Central memory CD4-positive, alpha-beta T cell (primary cell): ENCODE measurements at places on chromosomes 5 and 9.

DNA sequence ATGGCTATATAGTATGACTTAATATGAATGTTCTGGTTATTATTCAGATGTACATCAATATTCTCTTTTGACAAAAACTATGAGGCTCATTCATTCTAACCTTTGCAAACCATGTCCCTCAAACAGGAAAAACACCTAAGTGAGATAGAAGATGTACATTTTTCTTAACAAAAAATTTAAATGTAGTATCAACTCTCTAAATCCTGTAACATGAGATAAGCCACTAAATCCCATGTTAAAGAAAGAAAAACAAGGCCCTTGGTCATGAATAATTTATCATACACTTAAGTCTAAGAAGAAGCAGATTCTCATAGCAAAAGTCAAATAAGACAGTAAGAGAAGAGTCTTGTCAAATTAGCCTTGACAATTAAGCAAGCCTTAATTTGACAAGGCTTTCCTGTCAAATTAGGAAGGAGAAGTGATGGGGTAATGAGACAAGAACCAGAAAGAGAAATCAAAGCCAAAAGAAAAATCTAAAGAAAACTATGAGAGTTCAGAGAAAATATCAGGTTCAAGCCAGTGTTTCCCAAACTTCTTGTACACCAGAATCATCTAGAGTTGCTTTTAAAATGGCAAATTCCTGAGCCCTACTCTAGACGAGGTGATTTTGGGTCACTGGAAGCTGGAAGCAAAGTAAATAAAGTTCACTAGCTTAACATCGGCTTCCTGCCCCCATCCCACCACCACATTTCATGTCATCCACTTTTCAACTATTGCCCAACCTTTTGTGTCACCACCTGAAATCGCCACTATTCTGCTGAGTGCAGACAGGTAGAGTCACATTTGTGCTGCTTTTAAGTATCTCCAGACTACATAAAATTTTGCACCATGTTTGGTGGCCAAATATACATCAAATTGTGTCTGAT, 76.5 kb downstream of the NR6A1 start:
- no peak for DNase-seq

- DNase-seq = no peak
Measured at GRCh38 chr5:138111937-138112336, 27.3 kb downstream of the NME5 start.

GRCh38 chr5:132363431-132364112, 5.9 kb upstream of the SLC22A5 start:
- no peak for DNase-seq

DNA sequence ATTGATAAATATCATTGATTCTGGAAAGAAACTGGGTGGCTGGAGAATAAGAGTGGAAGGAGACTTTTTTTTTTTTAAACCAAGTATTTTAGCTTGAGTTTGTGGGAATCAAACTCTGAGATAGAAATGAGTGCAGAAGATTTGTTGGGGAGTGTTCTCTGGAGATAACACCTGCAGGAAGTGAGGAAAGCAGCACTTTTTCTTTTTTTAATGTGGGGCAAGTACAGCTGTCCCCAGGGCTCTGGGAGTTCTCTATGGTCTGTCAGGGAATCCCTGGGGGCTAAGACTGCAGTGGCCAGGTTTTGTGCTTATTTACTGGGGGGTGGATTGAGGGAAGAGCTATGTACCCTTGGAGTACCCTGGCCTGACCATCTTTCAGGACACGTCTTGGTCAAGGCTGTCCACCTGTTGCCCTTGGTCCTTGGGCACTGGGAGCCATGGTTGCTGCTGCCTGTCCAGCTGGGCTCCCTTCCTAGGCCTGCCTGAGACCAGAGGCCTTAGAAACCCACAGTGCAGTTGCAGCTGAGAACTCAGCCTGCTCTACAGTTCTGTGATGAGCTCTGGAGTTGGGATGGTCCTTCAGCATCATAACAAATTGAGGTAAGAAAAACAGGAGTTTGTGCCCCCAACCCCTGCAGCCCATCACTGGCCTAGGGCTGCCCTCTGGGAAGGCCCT, 85.8 kb downstream of the PHAX start:
- DNase-seq = no peak

DNA sequence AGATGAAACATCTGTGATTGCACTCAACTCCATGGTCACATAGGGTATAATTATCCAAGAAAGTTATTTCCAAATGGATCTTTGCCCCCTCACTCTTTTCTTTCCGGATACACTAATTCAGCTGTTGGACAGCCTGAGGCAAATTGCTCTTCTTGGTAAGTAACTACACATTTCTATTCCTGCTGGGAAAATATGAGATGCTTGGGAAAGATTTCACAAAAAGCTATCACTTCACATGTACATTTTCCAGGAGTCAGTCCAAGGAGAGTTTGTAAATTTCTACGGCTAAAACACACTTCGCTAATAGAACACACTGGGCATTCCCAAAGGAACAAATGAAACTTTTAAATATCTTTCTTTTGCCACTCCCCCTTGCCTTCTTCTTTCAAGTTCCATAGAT, 123.0 kb upstream of the GRIA1 start:
- no peak for DNase-seq

- no peak for DNase-seq
Measured at GRCh38 chr5:147731431-147732290, 50.9 kb downstream of the JAKMIP2 start.

DNA sequence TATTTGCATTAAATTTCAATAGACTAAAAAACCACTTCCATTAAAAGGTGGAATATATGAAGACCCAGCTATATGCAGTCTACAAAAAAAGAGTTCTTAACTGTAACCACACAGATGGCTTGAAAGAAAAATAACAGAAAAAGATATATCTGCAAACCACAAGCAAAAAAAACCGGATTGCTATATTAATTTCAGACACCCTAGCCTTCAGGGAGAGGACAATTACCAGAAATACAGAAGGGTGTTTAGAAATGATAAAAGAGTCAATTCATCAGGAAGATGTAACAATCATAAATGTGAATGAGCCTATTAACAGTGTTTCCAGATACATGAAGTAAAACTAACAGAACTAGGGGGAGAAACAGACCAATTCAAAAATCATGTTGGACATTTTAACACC, 56.9 kb upstream of the SMIM23 start:
- no peak for DNase-seq

DNA sequence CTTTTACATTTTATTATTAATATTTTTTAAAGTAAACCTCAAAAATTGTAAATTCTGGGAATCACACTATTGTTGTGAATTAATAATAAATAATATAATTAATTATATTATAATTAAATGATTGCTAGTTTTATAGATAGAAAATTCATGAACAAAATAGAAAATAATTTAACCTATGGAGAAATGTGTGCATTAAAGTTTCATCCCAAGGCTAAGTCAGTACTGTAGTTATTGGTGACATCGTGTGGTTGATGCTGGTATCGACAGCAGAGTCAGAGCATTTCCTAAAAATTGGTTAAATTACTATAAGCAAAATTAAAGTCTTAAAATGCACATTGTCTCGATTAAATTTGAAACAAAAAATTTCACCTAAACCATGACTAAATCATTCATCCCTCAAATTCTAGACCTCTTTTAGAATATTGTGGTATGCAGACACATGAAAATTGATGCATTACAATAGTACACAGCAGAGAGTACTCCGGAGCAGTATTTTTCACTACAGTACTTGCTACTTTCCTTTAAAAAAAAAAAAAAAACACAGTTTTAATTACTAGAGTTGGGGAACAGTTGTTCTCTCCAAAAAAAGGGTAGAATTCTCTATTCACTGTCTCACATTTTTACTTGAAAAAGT, 73.9 kb downstream of the RORB start:
- DNase-seq = no peak

- DNase-seq = no peak
Measured at GRCh38 chr5:178093134-178093533, 20.2 kb upstream of the N4BP3 start.

DNA sequence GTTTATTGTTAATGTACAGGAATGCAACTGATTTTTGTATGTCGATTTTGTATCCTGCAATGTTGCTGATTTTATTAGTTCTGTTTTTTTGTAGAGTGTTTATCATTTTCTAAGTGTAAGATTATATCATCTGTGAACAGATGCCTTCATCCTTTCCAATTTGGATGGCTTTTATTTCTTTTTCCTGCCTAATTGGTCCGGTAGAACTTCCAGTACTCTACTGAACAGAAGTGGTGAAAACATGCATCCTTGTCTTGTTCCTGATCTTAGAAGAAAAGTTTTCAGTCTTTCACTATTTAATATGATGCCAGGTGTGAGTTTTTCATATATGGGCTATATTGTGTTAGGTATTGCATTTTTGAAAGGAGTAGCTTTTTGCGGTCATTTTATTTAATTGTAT, 42.5 kb upstream of the ZFR start:
- DNase-seq = no peak

GRCh38 chr9:134922066-134922931, 4.6 kb upstream of the FCN1 start:
- DNase-seq = no peak

GRCh38 chr9:129154866-129155477, 23.1 kb downstream of the IER5L start:
- DNase-seq = no peak

- DNase-seq = no peak
Measured at GRCh38 chr5:143025376-143025775, 255.2 kb downstream of the ARHGAP26 start.

- no peak for DNase-seq
Measured at GRCh38 chr5:127988146-127988760, 95.3 kb upstream of the SLC12A2 start.

DNA sequence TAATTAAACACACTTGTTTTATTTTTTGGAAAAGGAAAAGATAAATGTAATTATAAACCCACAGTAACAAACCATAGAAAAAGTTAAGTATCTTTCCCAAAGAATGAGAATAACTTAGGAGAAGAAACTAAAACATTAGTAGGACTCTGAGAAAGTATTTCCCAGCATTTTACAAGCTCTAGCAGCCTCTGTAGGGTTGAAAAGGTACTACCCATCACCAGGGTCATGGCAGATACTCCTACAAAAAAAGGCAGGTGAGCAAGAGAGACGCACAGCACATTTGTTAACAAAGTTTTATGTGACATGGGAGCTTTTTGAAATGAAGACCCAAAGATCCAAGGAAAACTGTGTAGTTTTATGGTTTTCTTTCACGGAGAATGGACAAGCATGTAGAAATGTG, 77.7 kb upstream of the FAM169A start:
- no peak for DNase-seq

GRCh38 chr5:10838038-10838437, 77.0 kb upstream of the DAP start:
- DNase-seq = no peak

- DNase-seq = no peak
Measured at GRCh38 chr9:135078361-135078821, 9.1 kb upstream of the OLFM1 start.

DNA sequence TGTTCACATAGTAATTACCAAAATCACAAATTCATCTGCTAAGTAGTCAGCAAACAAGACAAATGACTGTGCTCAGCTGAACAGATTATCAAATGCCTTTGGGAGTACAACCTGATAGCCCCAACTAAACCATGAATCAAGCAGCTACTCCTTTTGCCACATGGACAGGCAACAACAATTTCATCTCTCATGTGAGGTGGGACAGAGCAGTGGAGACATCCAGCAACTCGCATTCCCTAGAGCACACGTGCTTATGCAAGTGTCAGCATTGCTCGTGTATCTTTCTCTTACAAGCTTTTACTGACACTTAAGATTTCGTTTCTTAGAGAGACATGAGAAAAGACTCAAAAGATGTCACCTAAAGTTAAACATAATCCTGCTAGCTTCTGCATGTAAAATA, 42.7 kb upstream of the PPP2R2B start:
- DNase-seq = no peak

- no peak for DNase-seq
Measured at GRCh38 chr9:110919609-110920008, 118.7 kb downstream of the LPAR1 start.

DNA sequence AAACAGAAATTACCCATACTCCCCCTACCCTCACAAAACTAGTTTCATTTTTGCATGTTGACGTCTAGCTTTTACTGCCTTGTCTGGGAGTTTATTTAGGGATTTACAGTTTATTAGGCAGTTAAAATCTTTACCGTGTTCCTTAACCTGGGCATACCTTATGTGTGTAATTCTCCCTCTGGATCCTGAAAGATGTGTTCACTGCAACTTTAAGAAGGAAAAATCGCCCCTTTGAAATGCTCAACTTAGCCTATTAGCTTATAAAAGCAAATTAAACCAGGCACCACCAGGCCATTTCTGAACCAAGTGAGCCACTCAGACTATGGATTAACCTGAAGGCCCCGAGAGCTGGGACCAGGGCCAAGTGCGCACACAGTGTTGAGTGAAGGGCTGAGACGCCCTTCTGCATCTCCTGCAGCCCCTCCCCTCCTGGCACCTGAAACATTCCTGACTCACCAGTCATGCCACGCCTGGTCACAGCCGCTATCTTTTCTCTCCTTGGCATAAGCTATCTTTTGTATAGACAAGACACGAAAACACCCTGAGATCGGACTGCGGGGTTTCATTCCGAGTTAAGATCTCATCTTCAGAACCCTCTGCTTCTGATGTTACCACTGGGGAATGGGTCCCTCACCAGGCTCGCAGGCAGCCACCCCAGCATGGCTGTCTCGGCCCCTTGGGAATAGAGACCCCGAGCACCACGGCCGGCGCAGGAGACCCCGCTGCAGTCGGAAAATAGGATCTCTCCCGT, 111.9 kb downstream of the ROR2 start:
- DNase-seq = no peak

DNA sequence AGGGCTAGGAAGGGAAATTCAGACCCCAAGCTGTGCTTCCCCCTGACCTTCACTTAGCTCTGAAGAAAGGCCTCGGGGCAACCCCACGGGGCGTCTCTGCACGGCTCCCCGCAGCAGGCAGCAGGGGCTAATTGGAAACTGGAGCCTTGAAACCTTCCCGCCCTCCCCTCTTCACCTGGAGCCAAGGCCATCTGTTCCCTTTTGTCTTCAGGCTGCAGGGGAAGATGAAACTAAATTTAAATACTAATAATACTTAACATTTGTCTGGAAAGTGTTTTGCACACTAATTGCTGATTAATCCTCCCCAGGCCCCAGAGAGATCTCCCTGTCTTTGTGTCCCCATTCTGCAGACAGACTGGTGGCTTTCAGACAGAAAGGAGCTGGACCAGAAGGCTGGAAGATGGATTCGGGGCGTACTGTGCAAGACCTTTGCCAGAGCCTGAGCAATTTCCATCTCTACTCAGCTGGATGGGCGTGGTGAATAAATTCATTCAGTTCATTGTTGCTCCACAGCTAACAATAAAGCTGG, 34.1 kb upstream of the CPLX2 start:
- DNase-seq = no peak
